ENCODE measurements at places on chromosomes 2 and 18. TPM values are rescaled to one million over a fixed set of nuclear protein-coding genes. Genes with fewer than 3 reads are reported as not detected.

GRCh38 chr18:74278983-74279382 is 12.8 kb downstream of the CYB5A start:
- no peak for DNase-seq

GRCh38 chr2:9415516-9416169 is 7.7 kb downstream of the ITGB1BP1 start:
- DNase-seq: no peak

DNA sequence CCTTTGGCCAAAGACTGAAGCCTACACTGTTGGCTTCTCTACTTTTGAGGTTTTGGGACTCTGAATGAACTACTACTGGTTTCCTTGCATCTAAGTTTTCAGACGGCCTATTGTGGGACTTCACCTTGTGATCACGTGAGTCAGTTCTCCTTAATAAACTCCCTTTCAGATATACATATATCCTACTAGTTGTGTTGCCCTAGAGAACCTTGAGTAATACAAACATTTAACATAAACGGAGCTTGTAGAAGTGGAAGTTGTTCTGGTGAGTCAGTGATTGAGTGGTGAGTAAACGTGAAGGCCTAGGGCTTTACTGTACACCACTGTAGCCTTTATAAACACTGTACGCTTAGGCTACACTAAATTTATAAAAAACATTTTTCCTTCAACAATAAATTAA is 107.2 kb upstream of the CDH2 start:
- DNase-seq: no peak

Gene GTF2A1L
- not detected for total RNA-seq

Gene CYP1B1
- total RNA-seq: 2.7 TPM

- DNase-seq: no peak
Measured at GRCh38 chr2:18896125-18896764, 306.9 kb upstream of the NT5C1B start.

Gene FASTKD1
- total RNA-seq: 11.6 TPM

Gene CELF4
- total RNA-seq: not detected

- DNase-seq: no peak
Measured at GRCh38 chr2:232276733-232277313, 101.7 kb upstream of the ALPP start.

GRCh38 chr2:119449521-119449920 is 17.9 kb downstream of the TMEM37 start:
- DNase-seq: no peak
